ENCODE measurements at places on chromosomes 3 and 15. TPM values are rescaled to one million over a fixed set of nuclear protein-coding genes. Genes with fewer than 3 reads are reported as not detected.
A peak's percentile ranks its signal among the peaks of the same experiment; 100 is the strongest.

DNA sequence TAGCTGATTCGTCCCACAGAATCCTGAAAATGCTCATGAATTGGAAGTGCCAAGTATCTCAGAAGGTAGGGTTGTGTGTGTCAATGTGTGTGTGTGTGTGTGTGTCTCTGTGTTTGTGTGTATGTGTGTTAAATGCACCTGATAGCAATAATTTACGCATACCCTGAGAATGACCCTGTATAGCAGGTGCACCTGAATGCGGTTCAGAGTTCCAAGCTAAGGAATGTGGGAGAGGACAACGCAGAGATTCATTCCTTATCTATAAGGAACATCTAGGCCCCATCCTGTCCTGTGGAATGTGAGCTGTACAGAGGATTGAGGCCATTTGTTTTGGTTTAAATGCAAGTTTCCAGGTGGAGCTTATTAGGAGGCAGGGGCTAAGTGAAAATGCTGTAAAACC lies 49.1 kb upstream of the NEDD4 start:
- DNase-seq: no peak

DNA sequence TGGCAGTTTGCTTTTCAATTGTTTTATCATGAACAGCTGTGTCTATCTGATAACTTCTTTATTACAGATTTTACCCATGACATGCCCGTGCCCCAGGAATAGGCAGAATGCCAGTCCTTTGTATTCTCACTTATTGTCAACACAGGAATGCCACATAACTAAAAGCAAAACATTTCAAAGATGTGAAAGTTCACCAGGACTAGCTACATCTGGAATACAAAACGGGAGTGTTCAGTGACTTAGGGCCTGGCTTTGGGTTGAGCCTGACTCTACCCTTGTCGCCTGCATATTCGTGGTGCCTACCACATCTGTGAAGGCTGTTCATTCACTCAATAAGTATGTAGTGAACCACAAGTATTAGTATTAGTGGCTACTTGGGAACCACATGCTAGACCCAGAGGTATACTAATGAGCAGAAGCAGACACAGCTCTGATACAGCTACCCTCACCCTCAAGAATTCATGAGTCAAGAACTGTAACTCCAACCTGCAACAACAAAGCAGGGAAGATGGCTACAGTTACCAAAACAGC lies 2.9 kb downstream of the TNFSF10 start:
- DNase-seq: no peak

- no peak for DNase-seq
Measured at GRCh38 chr15:60583946-60584345, 105.0 kb upstream of the ICE2 start.

DNA sequence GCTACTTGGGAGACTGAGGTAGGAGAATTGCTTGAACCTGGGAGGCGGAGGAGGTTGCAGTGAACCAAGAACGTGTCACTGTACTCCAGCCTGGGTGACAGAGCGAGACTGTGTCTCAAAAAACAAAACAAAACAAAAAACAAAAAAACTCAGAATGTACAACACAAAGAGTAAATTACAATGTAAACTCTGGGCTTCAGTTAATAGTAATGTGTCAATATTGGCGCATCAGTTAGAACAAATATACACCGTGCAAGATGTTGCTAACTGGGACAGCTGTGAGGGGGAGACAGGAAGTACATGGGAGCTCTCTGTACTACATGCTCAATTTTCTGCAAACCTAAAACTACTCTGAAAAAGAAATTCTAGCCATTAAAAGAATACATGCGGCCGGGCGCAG lies 23.5 kb upstream of the TRPM1 start:
- no peak for DNase-seq

DNA sequence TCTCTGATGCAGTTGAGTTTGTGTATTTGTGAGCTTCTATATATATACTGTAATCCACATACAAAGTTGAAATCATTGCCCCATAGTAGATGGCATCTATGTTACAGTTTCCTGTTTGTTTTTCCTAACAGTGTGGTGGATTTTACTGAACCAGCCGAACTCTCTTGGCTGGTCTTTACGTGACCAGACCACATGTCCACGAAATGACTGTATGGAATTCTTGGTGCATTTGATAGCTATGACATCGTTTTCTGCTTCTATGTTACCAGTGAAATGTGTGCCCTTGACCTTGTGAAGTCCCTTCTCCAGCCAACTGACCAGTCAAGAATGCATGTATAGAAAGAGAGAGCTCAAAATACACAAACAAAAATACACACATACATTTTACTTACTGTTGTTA lies 1.8 kb downstream of the KCNMB2 start:
- no peak for DNase-seq

GRCh38 chr3:176430244-176431037 lies 766.8 kb downstream of the TBL1XR1 start:
- DNase-seq: peak; percentile 9

- DNase-seq: no peak
Measured at GRCh38 chr15:84696757-84697156, 19.2 kb downstream of the SEC11A start.

GRCh38 chr3:128794067-128794768 lies 68.2 kb downstream of the RAB7A start:
- no peak for DNase-seq

- DNase-seq: no peak
Measured at GRCh38 chr3:68953816-68954444, 21.6 kb upstream of the TAFA4 start.

GRCh38 chr15:68447209-68447608 lies 15.2 kb upstream of the ITGA11 start:
- DNase-seq: no peak

DNA sequence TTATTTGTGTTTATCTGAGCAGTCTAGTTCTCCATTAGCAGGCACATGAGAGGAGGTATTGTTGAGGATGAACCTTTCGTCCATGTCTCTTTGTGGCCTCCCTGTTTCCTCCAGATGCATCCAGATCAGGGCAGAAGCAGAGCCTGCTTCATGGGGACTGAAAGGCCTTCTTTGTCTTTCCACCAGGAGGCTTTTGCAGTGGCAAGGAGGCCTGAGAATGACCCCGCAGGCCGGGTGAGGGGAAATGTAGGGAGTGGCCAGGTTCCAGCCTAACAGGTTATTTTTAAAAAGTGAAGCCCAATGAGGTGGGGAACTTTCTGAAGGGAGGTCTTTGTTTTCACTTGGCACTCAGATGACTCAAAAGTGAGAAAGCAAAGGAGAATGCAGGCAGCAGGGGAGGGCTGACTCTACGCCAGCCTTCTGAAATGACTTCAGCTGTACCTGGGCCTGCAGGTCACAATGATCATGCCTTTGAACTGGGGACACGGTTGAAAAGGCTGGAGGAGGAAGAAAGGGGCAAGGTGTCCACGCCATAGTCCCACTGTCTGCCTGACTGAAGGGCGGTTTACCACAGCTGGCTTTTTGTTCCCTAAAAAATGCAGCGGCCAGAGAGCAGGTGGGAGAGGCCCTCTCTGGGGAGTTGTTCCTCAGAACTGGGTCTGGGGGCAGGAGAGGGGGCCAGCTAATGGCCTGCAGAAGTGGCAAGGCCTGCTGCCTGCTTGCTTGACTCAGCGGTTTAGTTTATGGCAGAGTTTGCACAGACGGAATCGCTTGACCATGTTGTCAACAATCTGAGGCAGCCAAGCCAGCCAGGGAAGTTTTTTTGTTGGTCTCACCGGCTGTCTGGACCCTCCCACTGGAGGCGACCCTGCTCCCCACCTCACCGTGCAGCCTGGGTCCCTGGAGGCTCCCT lies 28.7 kb downstream of the CMTM7 start:
- no peak for DNase-seq

- DNase-seq: no peak
Measured at GRCh38 chr15:31482122-31482922, 155.7 kb downstream of the KLF13 start.

GRCh38 chr3:127193775-127194174 lies 844 bp downstream of the PRR23E start:
- DNase-seq: no peak

- DNase-seq: no peak
Measured at GRCh38 chr15:61049934-61050333, 179.2 kb downstream of the RORA start.

DNA sequence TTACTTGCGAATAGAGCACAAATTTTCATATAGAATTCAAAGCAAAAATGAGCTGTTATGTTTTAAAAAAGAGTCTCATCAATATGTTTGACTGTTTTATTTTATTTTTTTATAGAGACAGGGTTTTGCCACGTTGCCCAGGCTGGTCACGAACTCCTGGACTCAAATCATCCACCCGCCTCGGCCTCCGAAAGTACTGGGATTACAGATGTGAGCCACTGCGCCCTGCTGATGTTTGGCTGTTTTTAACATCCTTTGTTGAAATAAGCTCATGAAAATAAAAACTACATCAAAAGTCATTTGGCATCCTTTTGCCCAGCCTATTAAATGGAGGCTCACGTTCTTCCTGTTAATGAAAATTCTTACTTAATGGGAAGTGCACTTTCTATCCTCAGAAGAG lies 154.7 kb downstream of the ATP10A start:
- DNase-seq: no peak

DNA sequence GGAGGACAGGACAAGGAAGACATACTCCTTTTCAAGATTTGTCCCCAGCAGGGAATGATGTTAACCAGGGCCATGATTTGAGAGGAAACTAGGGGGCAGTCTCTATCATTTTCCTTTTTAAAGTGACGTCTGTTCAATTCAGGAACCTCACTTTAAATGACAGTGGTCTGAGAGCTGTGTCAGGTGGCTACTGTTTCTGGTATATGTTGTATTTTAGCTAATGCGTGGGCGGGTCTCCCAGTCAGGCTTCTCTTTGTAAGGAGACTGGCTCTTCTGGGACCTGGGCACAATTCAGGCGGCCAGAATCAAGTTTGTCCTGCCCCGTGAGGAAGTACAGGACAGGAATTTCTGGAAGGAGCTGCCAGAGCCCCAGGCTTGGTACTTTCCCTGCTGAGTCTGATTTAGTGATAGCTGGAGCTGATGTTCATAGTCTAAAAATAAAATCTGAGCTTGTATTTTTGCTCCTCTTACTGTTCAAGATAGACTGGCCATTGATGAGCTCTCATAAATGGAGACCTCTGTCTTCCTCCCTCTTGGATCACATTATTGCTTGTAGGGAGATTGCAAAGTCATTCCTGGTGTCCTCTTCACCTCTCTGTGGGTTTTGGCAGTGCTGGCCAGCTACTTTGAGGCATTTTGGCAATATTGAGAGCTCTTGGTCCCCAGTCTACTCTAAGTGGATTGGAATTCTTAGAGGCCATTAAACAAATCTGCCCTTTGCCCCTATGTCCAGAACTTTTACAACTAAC lies 25.6 kb downstream of the SQOR start:
- no peak for DNase-seq

DNA sequence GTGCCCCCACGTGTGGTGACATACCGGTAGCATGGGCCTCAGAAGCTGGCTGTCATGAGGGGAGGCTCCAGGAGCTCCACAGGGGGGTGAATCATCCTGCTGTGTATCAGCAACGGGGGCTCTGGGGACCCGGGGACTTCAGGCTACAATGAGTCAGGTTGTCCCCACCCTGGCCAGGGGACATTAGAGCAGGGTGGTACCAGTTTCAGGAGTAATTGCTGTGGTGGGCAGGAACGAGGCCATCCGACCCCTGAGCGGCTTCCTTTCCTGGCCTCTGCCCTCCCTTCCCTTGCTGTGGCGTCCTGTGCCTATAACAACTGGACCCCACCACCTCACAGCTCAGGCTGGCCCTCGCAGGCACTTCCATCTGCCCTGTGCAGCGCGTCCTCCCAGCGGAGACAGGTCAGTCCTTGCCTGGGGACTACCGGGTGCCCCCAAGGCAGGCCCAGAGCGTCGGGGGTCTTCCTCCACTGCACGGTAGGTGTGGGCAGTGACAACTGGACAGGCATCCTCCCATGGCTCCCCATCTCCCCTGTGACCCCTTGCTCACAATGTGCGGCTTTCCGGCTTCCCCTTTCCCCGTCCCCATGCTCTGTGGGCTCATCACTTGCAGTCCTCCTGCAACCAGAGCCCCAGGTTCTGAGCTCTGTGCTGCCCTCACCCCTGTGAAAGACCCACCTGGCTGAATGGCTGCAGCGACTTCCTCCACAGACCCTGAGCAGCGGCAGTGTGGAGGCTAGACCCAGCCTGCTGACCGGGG lies 57.0 kb downstream of the KLF15 start:
- DNase-seq: no peak

GRCh38 chr3:47156396-47156795 lies 7.5 kb downstream of the SETD2 start:
- no peak for DNase-seq

- DNase-seq: no peak
Measured at GRCh38 chr3:160893207-160893606, 137.2 kb downstream of the PPM1L start.

- no peak for DNase-seq
Measured at GRCh38 chr3:176431991-176432390, 765.3 kb downstream of the TBL1XR1 start.

DNA sequence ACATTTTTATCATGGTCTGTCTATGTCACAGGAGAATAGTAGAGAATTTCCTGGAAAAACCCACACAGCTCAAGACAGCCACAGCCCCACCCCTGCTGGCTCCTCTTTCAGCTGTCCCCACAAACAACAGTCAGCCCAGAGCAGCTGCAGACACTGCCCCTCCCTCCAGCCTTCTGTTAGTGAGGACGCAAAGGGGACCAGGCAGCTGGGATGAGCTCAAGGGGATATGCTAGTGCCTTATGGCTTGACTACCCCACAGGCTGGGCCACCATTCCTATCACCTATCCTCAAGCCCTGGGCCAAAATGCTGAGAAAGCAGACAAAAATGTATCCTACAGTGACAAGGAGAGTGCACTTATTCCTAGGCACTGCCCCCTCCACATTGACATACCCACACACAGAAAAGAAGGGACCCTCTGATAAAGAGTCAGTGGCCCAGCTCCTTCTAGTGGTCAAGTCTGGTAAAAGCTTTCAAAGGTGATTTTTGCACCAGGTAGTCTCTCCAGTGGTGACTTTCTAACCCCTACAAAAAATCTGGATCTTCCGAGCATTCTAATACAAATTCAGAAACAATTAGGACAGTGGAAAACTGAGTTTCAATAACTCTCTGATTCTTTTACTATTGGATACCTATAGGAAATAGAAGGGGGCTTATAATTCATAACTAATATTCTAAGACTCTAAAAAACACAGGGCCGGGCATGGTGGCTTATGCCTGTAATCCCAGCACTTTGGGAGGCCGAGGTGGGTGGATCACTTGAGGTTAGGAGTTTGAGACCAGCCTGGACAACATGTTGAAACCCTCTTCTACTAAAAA lies 3.0 kb upstream of the MAP1A start:
- no peak for DNase-seq

DNA sequence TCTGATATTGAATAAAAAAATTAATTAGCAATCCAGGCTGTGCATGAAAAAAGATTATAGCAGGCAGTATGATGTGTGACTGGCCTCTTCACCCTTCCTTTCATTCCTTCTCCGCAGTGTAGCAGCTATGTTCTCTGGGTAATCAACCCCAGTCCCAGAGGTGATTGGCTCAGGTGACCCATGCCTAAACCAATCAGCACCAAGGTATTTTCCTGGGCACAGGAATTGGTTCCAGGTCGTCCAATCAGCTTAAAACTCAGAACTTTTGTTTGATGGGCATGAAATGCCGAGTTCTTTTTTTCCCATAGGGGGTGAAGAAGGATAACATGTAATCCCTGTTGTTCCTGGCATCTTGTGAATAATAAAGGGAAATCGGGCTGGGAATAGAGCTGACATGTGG lies 5.8 kb upstream of the BNC1 start:
- DNase-seq: no peak

SLC6A1 gene
- total RNA-seq: 7.5 TPM

FEZF2 gene
- total RNA-seq: not detected

TMC3 gene
- total RNA-seq: not detected

SPSB4 gene
- 1.2 TPM for total RNA-seq

ROPN1 gene
- not detected for total RNA-seq

KLHL25 gene
- total RNA-seq: 7.4 TPM

P2RY12 gene
- total RNA-seq: not detected

PXYLP1 gene
- total RNA-seq: 4.4 TPM

SMAD6 gene
- 21.3 TPM for total RNA-seq

FMN1 gene
- total RNA-seq: 1.3 TPM

ARNT2 gene
- 0.87 TPM for total RNA-seq

ATP1B3 gene
- total RNA-seq: 273 TPM

All from endothelial cell (in vitro differentiated cells).